ENCODE measurements at places on chromosomes 12 and 14. TPM values are rescaled to one million over a fixed set of nuclear protein-coding genes. Genes with fewer than 3 reads are reported as not detected.

The SERPINA10 gene
- not detected for total RNA-seq

The TTC6 gene
- total RNA-seq: under 0.01 TPM

The LRRC43 gene
- total RNA-seq: 1.7 TPM

The MGP gene
- total RNA-seq: 10.6 TPM

The C12orf43 gene
- total RNA-seq: 14.2 TPM

The IL26 gene
- not detected for total RNA-seq

The MYO1A gene
- under 0.01 TPM for total RNA-seq
